ENCODE measurements at places on chromosomes 13 and 19. TPM values are rescaled to one million over a fixed set of nuclear protein-coding genes. Genes with fewer than 3 reads are reported as not detected.

CEBPA gene
- 0.10 TPM for total RNA-seq

PDX1 gene
- not detected for total RNA-seq

FUT2 gene
- not detected for total RNA-seq

PEAK3 gene
- not detected for total RNA-seq

OR4F17 gene
- not detected for total RNA-seq

DNA sequence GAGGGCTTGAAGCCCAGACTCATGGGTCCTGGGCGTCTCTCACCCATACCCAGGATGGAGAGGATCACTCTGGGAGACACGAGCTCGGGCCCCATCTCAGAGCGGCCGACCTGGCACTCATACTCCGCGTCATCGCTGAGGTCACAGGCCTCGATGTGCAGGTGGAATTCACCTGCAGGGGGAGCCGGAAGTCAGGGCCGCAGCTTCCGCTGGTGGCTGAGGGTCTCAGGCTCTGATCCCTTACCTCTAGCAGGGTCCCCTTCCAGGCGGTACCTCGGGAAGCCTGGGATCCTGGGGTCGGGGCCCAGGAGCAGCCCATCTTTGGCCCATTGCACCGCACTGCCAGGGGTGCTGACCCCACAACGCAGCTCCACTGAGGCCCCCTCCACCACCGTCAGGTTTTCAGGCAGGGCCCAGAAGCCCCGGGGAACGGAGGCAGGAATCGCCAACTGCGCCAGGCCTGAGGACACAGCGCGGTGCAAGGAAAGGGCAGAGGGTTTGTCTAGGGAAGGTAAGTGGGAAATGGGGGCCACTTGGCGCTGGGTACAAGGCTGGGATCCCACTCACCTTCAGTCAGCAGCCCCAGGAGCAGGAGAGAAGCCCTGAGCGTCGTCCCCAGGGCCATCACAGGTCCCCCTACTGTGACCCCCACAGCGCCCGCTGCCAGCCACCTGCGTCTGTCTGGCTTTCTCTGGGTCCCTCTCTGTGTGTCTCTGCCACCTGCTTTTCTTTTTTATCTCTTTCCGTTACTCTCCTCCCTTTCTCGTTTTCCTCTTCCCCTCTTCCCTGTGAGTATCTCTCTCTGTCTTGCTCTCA is 883 bp downstream of the NPHS1 start:
- H3K4me3 ChIP-seq, result no peak overlapping the region
- H3K36me3 ChIP-seq, result no peaks in the 10 kb centered on the region
- peaks cover 6% of the 10 kb centered on the region for H3K4me1 ChIP-seq
- peak; percentile 39 for DNase-seq
- peaks cover 40% of the 10 kb centered on the region for H3K27me3 ChIP-seq

DNA sequence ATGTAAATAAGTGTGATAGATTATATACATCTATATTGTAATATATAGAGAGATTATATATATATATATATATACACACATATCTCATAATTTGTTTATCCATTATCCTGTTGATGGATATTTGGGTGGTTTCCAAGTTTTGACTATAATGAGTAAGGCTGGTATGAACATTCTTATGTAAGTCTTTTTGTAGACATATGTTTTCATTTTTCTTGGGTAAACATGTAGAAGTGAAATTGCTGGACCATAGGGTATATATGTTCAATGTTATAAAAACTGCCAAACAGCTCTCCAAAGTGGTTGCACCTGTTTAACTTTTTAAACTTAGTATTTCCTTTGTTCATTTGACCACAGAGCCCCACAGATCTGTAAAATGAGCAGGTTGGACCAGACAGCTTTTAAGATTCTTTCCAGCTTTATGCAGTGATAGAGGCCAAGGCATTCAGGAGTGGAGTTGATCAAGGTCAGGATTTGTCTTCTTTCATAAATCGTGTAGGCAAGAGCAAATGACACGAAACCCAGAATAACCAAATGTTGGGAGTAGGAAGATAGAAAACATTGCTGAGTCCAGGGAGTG is 21.7 kb upstream of the KATNAL1 start:
- H3K27me3 ChIP-seq, result no peaks in the 10 kb centered on the region
- H3K36me3 ChIP-seq, result no peaks in the 10 kb centered on the region
- H3K27ac ChIP-seq, result no peak overlapping the region
- H3K4me1 ChIP-seq, result no peaks in the 10 kb centered on the region

DNA sequence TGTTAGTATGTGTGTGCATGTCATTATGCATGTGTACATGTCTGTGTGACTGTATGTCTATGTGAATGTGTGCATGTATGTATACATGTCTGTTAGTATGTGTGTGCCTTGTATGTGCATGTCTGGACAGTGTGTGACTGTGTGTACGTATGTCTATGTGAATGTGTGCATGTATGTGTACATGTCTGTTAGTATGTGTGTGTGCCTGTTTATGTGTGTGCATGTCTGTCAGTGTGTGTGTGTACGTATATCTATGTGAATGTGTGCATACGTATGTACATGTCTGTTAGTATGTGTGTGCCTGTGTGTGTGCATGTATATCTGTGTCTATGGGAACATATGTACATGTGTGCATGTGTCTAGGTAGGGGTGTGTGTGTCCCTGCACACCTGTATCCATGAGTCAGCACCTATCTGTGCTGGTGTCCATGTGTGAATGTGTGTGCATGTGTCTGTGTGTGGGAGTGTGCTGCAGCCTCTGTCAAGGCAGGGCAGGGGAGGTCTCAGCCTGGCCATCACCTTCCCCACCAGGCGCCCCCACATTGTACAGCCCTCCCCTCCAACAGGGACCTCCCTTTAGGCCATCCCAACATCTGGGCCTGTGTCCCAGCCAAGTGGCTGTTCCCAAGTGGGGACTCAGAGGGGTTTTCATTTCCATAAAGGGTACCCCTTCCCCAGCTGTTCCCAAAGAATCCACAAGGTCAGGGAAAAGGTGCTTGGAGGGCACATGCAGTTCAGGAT is 4.4 kb downstream of the GAS6 start:
- H3K27me3 ChIP-seq, result peaks cover 32% of the 10 kb centered on the region
- no peaks in the 10 kb centered on the region for H3K36me3 ChIP-seq
- peaks cover 15% of the 10 kb centered on the region for H3K4me1 ChIP-seq
- DNase-seq, result no peak

- DNase-seq, result no peak
- H3K27me3 ChIP-seq, result no peaks in the 10 kb centered on the region
Measured at GRCh38 chr19:30084390-30084819, 142.4 kb downstream of the URI1 start.
